ENCODE measurements at places on chromosomes 16 and 17.

DNA sequence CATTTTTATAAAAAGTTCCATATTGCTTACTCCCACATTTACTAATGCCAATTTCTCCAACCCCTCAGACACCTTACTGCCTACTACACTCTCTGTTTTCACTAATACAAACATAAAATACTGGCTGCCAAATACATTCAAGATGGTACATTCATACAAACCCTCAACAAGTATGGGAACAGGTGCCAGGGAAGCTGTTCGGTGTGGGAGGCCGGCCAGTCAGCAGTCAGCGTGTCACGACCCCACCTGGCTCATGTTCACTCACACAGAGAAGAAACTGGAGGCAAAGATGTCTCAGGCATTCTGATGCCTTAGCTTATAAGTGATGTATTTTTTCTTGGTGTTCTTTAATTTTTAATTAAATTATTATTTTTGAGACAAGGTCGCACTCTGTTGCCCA, 42.4 kb upstream of the TRAP1 start:
- no peak for DNase-seq

DNA sequence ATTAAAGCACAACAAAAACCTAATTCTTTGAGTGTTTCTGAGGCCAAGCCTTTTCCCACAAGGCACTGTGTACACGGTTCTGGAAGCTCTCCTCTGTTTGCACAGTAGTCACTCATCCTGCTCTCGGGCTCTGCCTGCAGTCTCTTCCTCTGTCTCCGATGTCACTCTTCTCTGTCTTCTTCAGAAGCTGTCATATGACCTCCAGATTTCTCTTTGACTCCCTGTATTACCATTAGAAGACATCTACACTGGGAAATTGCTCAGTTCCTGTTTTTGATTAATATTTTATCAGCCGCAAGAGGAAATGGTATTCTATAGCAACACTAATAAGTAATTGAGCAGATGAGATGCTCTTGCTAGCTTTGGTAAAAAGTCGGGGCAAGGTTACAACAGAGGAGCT, 422.9 kb downstream of the WWOX start:
- no peak for DNase-seq

DNA sequence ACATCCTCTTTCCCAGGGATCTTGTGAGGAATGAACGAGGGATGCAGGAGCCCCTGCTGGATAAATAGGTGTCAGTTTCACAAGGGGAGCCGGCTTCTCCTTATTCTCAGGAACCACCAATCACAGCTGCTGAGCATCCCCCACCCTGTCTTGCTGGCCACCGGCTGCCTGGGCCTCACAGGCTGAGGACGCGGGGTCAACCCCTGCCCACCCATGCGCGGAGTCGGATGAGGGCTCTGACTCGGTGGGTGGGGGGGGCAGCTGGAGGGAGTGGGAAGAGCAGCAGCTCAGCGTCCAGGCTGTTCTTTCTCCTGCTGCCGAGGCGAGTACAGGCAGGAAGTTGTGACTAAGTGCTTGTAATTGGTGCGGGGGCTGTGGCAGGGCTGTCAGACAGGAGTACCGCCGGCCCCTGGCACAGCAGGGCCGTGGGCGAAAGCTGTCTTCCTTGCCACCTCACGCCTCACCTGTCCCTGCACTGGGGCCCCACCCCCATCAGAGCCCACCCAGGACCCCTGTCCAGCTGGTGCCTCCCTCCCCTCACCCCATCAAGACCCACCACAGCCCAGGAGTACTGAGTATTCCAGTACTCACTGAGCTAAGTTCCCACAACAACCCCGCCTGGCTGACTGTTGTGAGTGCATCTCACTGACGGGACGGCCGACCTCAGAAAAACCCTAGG, 11.0 kb upstream of the DPEP1 start:
- no peak for DNase-seq

DNA sequence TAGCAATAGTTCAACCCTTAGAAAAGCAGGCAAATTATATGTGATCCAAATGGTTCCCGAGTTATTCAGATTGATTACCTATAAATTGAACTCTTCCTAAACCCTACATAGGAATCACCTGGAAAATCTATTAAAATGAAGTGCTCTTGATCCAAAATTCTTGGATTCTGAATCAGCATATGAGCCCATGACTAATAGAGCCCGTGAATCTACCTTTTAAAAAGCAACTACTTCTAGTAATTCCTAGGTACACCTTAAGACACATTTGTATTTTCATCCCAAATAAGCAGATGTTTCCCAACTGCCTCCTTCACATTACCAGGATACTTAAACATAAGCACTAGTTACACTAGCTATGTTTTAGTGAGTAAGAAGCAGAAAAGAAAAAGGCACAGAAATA, 1171.0 kb upstream of the GOT2 start:
- no peak for DNase-seq

- DNase-seq, result no peak
Observed at GRCh38 chr16:50964491-50964890, 186.6 kb downstream of the SALL1 start.

DNA sequence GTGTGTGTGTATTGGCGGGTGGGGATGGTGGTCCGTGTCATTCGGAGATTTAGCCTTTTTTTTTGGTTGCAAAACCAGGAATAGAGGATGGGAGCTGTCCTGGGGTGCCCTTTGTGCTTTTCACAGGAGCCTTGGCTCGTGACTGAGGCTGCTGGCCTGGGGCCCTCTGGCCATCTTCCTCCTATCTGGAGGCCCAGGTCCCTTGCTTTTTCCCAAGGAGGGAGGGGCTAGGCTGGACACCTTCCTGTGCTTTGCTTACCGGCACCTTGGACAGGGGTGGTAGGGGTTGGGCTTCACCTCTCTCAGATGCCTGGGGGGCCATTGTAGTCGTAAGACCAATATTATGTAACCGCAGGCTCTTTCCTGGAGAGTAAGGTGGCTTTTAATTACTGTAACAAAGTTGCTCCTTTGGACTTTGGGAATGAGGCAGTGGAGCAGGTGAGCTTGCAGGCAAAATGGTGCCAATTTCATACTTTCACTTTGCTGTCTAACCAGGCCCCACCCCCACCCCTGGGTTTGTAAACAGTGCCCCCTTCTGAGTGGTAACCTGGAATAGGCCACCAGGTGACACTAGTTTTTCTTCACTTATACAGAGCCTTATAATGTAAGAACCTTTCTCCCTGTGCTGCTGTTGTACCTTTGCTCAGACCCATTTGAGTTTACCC, 1.2 kb downstream of the DYNLL2 start:
- DNase-seq, result peak; percentile 71
